ENCODE measurements at places on chromosomes 7 and 10.
A peak's percentile ranks its signal among the peaks of the same experiment; 100 is the strongest.

DNA sequence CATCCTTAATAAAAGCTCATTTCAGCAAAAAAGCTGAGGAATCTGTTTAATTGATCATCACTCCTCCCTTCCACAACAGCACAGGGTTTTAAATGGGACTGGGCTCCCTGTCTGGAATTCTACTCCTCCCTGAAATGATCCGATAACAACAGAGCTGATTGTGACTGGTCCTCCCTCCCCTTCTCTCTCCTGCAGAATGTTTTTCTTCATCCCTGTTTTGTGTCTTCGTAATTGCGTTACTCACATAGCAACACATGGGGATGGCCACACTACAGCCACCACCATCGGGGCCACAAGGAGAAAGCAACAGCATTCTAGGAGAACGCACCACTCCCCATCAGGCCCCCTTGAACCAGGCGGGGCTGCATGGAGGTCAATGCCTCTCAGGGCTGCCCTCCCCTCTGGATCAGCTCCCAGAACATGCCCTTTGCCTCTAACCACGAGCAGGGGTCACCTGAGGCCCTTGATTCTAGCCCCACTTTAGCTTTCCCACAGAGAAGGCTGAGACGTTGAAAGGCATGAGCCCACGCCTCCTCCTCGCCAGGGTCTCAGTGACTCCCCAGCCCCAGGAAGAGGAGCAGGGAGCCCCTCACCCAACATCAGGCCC lies 152.6 kb downstream of the PLXNA4 start:
- no peak overlapping the region for H3K4me3 ChIP-seq
- DNase-seq = no peak
- H3K27me3 ChIP-seq = peaks cover 8% of the 10 kb centered on the region
- H3K4me1 ChIP-seq = peaks cover 50% of the 10 kb centered on the region
- no peak overlapping the region for H3K27ac ChIP-seq

DNA sequence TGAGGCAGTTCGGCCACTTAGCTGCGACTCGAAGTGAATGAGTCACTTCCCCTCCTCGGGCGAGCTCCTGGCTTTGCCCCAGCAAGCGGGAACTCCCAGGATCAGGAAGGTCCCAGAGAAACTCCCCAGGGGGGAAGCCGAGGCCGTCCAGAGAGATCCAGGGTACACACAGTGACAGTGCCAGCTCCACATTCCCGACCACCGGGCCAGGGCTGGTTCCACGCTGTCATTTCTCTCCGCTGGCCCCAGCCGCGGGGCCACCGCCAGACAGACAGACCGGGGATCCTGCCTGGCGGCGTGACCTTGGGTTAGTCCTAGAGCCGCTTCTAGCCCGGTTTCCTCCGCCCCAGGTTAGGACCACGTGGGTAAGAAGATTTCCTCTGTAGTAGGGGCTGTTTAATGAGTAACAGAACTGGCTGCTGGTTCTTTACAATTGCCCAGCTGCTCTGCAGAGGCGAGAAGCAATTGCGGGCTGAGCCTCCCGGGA lies 463 bp upstream of the UPP1 start:
- H3K27me3 ChIP-seq = peaks cover 29% of the 10 kb centered on the region
- peak overlapping the region; percentile 91 for H3K27ac ChIP-seq
- H3K36me3 ChIP-seq = peaks cover 4% of the 10 kb centered on the region
- peak overlapping the region; percentile 92 for H3K4me3 ChIP-seq
- no peak for DNase-seq
- H3K4me1 ChIP-seq = peaks cover 13% of the 10 kb centered on the region

- no peak overlapping the region for H3K4me3 ChIP-seq
- DNase-seq = no peak
- H3K27me3 ChIP-seq = no peaks in the 10 kb centered on the region
These were observed 236.0 kb downstream of the WDR11 start for GRCh38 chr10:121087129-121087528.

GRCh38 chr10:72727130-72727529 lies 35.2 kb downstream of the MCU start:
- no peak overlapping the region for H3K27ac ChIP-seq
- peaks cover 12% of the 10 kb centered on the region for H3K36me3 ChIP-seq
- DNase-seq = no peak
- peaks cover 6% of the 10 kb centered on the region for H3K4me1 ChIP-seq
- no peak overlapping the region for H3K4me3 ChIP-seq

- H3K4me3 ChIP-seq = no peak overlapping the region
- no peak for DNase-seq
- peaks cover 9% of the 10 kb centered on the region for H3K27me3 ChIP-seq
- H3K27ac ChIP-seq = no peak overlapping the region
These were observed 124.1 kb upstream of the HPS1 start for GRCh38 chr10:98570834-98571233.

DNA sequence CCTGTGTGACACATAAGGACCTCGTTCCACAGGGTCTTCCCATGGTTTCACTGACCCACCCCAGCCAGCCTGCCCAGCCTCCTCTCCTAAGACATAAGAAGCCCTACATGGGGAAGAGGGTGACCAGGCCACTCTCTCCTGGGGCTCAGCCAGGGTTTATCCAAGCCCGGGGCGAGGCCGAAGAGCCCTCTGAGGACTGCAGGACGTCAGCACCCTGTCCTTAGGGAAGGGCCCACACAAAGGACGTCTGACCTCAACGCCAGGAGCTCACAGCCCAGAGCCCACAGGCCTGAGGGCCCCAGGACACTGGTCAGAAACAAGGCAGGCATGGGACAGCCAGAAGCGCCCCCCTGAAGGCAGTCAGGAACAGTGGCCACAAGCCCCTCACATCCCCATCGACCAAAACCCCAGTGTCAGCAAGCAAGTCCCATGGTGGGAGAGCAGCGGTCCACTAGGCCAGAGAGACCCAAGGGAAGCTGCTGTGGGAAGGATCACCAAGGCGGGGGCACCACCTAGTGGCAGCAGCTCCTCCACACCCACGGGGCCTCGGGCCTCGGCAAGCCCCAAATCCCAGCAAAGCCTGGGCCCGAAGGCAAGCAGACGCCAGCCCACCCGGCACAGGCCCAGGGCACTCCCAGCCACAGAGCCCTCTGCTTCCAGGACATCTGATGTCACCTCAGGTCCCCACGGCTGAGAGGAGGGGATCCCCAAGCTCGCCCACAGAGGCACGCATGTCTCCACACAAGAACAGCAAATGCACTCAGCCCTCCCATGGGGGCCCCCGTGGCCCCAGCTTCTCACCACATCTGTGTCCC lies 23.4 kb downstream of the MAD1L1 start:
- peaks cover 30% of the 10 kb centered on the region for H3K36me3 ChIP-seq
- no peak overlapping the region for H3K4me3 ChIP-seq
- H3K4me1 ChIP-seq = peaks cover 8% of the 10 kb centered on the region
- no peak overlapping the region for H3K27ac ChIP-seq
- no peak for DNase-seq

GRCh38 chr10:87746911-87747310 lies 71.1 kb downstream of the ATAD1 start:
- no peak for DNase-seq
- no peak overlapping the region for H3K4me3 ChIP-seq
- no peaks in the 10 kb centered on the region for H3K27me3 ChIP-seq
- peaks cover 7% of the 10 kb centered on the region for H3K36me3 ChIP-seq
- no peak overlapping the region for H3K27ac ChIP-seq
- H3K4me1 ChIP-seq = peaks cover 14% of the 10 kb centered on the region

- DNase-seq = no peak
- no peaks in the 10 kb centered on the region for H3K4me1 ChIP-seq
- H3K36me3 ChIP-seq = peaks cover 18% of the 10 kb centered on the region
- H3K27me3 ChIP-seq = no peaks in the 10 kb centered on the region
- no peak overlapping the region for H3K4me3 ChIP-seq
- peak overlapping the region; percentile 75 for H3K27ac ChIP-seq
These were observed 10.9 kb upstream of the AP5Z1 start for GRCh38 chr7:4764402-4765007.

- no peak overlapping the region for H3K4me3 ChIP-seq
- peaks cover 18% of the 10 kb centered on the region for H3K4me1 ChIP-seq
- DNase-seq = no peak
- no peaks in the 10 kb centered on the region for H3K27me3 ChIP-seq
- H3K36me3 ChIP-seq = peaks cover 5% of the 10 kb centered on the region
These were observed 4.9 kb downstream of the ZNF277 start for GRCh38 chr7:112211348-112211907.

DNA sequence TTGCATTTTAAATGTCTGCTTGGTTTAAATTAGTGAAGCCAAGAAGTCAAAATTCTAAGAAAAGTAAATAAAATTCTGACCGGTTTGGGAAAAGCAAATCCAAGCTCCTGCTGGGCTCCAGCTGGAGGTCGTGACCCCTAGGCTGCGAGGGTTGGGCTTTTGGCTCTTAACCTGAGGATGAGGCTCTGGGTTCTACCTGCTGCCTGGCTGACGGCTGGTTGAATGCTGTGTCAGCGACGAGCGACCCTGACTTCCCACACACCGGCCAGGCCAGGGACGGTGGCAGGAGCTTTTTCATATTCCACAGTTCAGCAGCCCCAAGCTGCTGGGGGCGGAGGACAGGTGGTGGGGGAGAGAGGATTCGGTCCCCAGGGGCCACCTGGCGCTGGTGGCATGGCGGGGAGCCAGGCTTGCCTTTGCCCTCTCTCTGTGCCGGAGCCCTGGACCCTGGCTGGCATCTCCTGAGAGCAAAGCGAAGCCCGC lies 843 bp upstream of the PLPP4 start:
- DNase-seq = no peak
- peak overlapping the region; percentile 65 for H3K27ac ChIP-seq
- H3K36me3 ChIP-seq = no peaks in the 10 kb centered on the region
- peaks cover 87% of the 10 kb centered on the region for H3K27me3 ChIP-seq
- peaks cover 24% of the 10 kb centered on the region for H3K4me1 ChIP-seq
- peak overlapping the region; percentile 95 for H3K4me3 ChIP-seq

DNA sequence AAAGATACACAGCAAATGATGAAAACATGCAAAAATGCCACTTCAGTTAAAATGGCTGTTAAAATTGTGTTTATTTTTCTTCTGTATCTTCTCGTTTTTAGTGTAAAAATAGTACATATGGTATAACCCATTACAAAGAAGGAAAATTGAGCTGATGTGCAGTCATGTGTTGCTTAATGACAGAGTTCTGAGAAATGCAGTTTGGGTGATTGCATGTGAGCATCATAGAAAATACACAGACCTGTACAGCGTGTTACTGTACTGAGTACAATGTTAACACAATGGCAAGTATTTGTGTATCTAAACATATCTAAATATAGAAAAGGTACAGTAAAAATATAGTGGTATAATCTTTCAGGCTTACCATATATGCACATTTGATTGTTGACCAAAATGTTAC lies 7.3 kb downstream of the DMTF1 start:
- H3K4me1 ChIP-seq = peaks cover 22% of the 10 kb centered on the region
- no peak for DNase-seq
- no peaks in the 10 kb centered on the region for H3K27me3 ChIP-seq
- no peak overlapping the region for H3K27ac ChIP-seq

DNA sequence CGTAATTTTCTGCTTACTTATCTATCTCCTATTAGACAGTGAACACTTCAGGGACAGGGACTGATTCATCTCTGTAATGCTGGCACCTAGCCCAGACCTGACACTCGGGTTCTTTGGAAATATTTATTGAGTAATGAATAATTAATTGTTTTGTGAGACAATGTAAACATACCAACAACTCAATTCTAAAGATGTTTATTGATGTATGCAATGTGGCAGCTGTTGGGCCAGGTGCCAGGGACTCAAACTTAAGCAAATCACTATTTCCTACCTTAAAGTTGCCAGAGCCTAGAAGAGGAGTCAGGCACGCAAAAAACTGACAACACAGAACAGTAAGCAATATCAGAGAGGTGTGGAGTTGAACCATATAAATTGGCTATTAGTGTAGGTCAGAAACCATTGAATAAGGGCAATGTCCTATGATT lies 63.6 kb upstream of the BMPER start:
- H3K27ac ChIP-seq = no peak overlapping the region
- peaks cover 11% of the 10 kb centered on the region for H3K4me1 ChIP-seq
- no peak for DNase-seq
- H3K27me3 ChIP-seq = peaks cover 37% of the 10 kb centered on the region

GRCh38 chr10:381805-382204 lies 246.6 kb downstream of the ZMYND11 start:
- H3K4me1 ChIP-seq = peaks cover 1% of the 10 kb centered on the region
- no peak for DNase-seq
- H3K4me3 ChIP-seq = no peak overlapping the region
- no peaks in the 10 kb centered on the region for H3K27me3 ChIP-seq
- H3K36me3 ChIP-seq = peaks cover 42% of the 10 kb centered on the region
- peak overlapping the region; percentile 50 for H3K27ac ChIP-seq

- H3K27me3 ChIP-seq = peaks cover 22% of the 10 kb centered on the region
- H3K4me3 ChIP-seq = no peak overlapping the region
- H3K4me1 ChIP-seq = peaks cover 6% of the 10 kb centered on the region
- no peaks in the 10 kb centered on the region for H3K36me3 ChIP-seq
These were observed 136.9 kb upstream of the PRSS1 start for GRCh38 chr7:142612237-142612881.

All from type B pancreatic cell (in vitro differentiated cells).